ENCODE measurements at places on chromosomes 5 and 9.

- DNase-seq, result no peak
These were observed 20.5 kb upstream of the FGFR4 start for GRCh38 chr5:177066224-177066623.

- DNase-seq, result no peak
These were observed 81.3 kb downstream of the ALDH7A1 start for GRCh38 chr5:126513703-126514102.

GRCh38 chr9:34256104-34256503 lies 73.0 kb downstream of the KIF24 start:
- DNase-seq, result no peak

DNA sequence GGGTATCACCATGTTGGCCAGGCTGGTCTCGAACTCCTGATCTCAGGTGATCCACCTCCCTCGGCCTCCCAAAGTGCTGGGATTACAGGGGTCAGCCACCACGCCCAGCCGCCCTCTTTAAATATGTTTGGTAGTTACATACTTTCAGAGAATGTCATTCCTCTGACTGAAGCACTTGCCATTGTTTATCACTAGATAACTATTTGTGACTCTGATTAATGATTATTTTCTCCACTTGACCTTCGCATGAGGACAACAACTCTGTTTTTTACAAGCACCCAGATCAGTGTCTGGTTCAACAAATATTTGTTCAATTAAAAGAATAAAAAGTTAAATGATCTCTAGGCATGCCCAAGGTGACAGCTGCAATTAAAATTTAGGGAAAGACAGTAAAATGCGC lies 56.2 kb downstream of the CLINT1 start:
- DNase-seq, result no peak

GRCh38 chr9:94901019-94901363 lies 174.5 kb downstream of the AOPEP start:
- no peak for DNase-seq

DNA sequence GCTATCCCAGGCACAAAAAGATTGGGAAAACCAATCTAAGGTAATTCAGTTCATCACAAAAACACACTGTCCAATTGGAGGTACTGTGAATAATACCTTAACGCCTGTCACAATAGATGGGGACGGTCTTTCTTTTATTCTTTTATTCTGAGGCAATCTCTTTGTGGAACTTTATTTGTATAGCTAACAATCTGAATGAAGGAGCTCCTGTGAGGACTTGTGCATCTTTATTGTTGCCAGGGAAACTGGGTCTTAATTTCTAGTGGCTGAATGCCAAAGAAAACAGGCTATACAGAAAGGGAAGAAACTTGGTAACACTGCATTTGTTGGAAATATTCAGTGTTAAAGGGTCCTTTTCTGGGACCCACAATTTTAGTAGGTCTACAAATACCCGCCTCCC lies 546.9 kb upstream of the C9orf72 start:
- peak; percentile 93 for DNase-seq

DNA sequence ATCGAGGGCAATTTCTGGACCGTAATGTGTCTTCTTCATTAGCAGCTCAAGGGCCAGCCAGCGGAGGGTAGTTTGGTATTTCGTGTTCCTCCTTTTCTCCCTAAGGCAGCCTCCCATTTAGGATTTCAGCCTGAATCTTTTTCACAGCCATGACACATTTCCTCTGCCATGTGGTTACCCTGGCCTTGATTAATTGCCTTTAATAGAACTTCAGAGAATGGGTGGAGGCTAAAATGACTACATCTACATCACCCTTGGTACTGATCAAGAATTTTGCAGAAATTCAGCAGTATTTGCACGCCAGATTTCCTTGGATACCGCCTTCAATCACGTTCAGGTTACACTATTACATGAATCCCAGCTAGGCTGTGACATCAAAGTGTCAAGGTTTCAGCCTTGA lies 58.0 kb downstream of the ADAMTS16 start:
- no peak for DNase-seq

DNA sequence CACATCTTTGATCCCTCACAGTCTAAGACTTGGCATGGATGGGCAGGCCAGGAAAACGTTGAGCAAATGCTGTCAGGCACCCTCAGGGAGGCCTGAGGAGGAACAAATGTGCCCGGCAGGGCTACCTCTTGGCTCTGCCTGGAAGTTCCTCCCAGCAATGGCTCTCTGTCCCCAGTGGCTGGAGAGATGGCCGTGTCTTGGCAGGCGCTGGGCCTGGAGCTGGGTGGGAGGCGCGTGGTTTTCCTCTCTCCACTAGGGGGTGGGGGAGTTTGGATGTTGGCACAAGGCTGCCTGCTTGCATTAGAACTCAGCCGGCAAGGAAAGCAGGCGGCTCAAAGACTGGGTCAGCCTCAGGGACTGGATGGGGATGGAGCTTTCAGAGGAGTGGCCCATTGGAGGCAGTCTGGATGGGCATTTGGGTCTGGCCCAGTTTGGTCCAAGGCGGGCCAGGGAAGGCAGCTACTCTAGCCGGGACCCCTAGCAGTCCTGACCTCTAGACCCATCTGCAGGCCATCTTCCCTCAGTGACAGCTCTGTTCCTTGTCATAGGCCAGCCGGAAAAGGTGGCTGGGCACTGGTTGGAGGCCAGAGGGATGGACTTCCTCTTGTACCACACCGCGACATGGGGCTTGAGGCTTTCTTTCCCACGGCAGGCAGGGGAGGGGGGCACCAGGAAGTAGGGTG lies 68.2 kb upstream of the STC2 start:
- no peak for DNase-seq

DNA sequence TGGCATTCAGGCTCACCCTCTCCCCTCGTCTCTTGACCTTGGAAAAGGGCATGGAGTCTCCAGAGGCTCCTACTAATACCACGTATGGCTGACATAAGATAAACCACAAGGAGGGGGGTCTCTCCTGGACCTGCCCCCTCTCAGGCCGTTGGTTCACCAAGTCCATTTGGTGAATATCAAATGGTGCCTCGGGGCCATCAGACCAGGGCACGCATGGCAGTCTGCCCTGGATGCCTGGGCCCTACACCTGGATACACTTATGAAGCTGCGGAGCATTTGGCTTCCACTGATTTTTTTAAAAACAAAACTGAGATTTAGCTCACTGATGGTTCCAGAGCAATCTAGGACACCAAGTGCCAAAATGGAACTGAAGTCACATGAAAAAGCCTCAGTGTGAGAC lies 40.3 kb upstream of the ZNF622 start:
- no peak for DNase-seq

GRCh38 chr9:84375954-84376353 lies 35.4 kb upstream of the SLC28A3 start:
- DNase-seq, result no peak

- DNase-seq, result no peak
These were observed 2.3 kb upstream of the RPL26L1 start for GRCh38 chr5:172956936-172957335.

GRCh38 chr5:126948011-126948355 lies 82.4 kb downstream of the MARCHF3 start:
- DNase-seq, result no peak

Data from NCI-H1105 (cell line).